ENCODE measurements at places on chromosomes 11 and 22.

GRCh38 chr11:94588366-94588942, 21.3 kb downstream of the PIWIL4 start:
- no peak for DNase-seq

- no peak for DNase-seq
Observed at GRCh38 chr11:57275582-57275981, 38.5 kb upstream of the APLNR start.

- no peak for DNase-seq
Observed at GRCh38 chr11:34345540-34345876, 12.3 kb downstream of the ABTB2 start.

DNA sequence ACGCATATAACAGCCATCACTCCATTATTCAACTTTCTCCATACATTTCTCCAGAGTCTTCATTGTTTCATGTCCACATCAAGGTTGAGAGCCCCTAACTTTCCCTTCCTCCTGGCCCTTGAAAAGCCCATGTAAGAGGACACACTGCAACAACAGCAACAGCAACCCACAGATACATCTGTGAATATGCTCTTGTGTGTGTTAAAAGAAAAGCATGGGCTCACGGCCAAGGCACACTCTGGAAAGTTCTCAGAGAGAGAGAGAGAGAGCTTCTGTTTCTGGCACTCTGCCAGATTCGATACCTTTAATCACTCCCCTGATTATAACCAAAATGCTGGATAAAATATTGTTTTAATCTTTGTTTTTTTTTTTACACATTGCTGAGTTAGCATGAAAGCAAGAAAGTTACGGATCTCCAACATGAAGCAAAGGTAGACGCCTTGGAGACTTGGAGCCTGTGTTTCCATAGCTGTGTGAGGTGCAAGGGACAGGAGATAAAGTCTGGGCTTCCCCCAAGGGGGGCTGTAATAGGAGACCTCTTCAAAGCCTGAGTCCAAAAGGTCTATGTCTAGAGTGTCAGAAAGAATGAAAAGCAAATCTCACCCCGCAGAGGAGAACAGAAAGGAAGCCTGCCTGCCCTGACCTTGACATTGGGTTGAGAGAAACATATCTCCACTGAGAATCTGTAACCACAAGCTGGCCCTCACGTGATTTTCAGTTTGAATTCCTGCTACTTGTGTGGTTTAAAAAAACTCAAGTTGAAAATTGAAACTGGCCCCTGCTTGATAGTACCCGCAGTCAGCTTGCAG, 33.7 kb upstream of the MPPED1 start:
- DNase-seq: no peak

- DNase-seq: no peak
Observed at GRCh38 chr11:16771350-16772140, 33.1 kb downstream of the C11orf58 start.

DNA sequence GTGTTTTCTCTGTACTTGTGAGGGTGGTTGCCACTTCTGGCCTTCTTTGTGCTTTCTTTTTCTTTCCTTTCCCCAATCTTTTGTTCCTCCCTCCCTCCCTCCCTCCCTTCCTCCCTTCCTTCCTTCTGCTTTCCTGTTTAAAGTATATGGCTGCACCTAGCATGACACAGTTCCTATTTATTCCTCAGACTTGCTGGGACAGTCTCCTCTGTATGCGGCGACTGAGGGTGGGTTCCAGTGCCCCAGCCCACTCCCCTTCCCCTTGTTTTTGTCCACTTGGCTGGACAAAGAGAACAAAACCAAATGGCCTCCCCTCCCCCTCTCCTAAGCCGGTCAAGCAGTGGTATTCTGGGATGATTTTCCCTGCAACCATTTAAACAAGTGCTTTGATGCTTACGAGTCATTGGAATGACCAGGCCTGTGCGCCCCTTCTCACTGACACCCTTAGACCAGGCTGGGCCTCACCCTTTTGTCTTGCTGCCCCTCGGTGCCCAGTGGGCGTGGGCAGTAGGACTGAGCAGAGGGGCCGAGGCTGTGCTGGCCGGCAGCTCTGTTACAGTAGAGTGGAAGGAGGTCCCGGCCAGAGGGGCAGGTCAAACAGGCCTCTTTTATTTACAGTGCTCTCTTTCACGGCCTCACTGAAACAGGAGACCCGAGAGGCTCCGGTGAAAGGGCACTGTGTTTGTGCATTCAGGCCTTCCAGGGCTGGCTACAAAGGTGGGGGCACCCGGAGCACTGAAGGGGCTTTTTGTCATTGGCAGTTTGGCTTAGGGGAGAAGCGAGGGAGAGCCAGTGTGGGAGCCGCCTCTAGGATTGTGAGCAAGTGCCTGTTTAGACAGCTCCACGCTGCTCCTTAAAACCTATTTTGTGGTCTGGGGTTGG, 32.2 kb downstream of the ZBTB16 start:
- no peak for DNase-seq

DNA sequence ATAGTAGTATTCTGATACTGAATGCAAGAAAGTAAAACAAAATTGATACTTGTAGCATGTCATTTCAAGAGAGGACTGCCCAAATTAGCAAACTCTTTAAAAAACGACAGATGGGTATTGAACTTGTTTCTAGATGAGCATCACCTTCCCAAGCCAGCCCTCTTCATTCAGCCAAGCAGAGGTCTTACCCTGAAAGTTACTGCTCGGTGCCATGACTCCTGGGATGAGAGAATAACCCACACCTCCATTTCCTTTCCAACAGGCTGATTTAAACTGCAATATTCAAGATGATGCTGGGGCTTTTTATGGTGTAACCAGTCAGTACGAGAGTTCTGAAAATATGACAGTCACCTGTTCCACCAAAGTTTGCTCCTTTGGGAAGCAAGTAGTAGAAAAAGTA, 84.5 kb upstream of the RASSF10 start:
- no peak for DNase-seq

DNA sequence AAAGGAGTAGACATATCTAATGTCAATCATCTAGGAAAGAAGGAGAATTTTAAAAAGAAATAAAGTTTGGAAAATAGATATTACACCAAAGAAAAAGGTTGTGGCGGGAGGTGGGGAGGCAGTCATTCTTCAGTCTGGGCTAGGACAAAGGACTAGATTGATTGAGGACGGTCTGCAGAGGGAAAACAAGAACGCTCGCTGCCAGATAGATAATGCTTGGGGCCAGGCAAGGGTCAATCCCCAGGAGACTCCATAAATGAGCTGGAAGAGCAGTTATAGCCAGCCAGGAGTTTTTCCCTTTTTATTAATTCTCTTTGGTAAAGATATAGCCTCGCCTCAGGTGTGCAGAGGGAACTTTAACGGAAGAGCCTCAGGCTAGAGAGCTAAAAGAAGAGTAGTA, 6.3 kb downstream of the TRPC6 start:
- DNase-seq: no peak
